ENCODE measurements at places on chromosomes 12 and 14. TPM values are rescaled to one million over a fixed set of nuclear protein-coding genes. Genes with fewer than 3 reads are reported as not detected.

DNA sequence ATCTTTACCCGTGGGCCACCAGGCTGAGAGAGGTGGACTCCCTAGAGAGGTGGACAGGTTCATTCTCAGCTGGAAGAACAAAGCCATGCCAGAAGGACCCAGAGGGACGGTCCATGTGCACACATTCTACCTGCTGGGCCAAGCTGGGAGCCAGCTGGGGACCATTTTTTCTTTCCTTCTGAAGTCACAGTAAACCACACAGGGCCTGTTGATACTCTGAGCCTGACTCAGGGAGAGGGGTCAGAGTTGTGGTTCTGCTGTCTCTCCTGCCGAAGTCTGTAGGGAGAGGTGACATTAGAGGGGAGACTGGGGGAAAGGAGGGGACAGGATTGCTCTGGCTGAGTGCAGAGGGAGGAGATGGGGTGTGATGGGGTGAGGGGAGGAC, 148.6 kb downstream of the TSPAN9 start:
- no peak for DNase-seq

The METTL17 gene
- 58.6 TPM for total RNA-seq

- DNase-seq: no peak
Measured at GRCh38 chr12:34186492-34186891, 164.2 kb downstream of the ALG10 start.

The MANSC4 gene
- not detected for total RNA-seq

GRCh38 chr14:25411781-25412757, 362.1 kb upstream of the STXBP6 start:
- no peak for DNase-seq

DNA sequence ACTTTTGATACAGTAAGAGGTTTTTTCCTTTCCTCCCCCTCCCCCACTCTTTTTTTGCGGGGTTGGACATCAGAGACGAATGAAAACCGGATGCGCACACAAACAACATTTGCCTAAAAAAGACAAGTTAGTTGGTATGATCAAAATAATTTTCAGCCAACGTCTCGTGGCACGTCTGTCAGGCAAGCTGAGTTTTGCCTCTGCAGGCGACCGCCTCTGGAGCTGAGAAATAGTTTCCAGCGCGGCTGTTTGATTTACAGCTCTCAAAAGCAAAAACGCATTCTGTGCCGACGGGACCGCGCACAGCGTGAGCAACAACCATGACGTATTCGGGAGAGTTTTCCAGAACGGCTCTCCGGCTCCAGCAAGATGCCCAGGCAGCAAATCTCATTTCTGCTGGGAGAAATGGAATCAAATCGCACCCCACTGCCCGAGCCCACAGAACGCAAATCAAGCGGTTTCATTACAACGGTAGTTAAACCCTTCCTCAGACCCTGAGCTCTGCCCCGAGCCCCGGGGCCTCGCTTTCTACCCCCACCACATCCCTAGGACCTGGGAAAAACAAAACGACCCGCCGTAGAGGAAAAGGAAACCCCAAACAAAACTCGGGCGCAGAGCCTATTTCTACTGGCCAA, 14.2 kb upstream of the CALM1 start:
- DNase-seq: no peak

DNA sequence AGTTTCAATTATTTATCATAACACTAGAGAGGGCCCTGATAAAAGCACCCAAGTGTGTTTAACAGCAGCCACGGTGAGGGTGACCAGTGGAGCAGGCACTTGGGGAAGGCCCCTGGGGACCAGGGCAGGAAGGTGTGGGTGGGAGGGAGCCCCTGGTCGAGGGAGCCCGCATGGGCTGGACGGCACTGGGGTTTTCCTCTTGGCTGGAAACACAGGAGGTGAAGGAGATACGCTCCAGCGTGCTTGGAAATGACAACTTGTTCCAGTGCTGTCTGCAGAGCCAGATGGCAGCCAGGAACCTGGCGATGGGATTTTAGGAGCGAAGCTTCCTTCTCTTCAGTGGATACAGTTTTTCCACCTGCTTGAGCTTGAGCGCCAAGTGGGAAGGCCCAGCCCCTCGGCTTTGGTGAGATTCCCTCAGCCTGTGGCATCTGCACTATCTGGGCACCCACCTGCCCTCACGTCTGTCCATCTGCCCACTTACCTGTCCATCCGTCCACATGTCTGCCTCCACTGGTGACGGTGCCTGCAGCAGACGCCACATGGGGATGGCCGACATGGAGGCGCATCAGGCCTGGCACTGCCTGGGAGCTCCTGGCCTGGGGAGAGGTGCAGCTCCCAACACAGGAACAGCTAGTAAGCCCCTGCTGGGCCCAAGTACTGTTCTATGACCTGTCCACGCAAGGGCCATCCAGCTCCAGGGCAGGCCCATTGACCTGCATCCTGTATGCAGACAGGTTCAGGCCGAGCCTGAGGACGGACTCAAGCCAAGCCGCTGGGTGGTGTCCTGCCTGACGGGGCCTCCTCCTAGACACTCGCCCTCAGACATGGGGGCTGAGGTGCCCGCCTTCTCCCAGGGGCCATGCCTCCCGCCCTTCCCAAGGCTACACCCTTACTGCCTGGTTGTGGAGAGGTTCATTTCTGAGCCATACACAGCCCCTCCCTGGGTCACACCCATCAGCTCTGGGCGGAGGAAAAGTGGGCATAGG, 192.2 kb upstream of the C14orf180 start:
- peak; percentile 82 for DNase-seq

DNA sequence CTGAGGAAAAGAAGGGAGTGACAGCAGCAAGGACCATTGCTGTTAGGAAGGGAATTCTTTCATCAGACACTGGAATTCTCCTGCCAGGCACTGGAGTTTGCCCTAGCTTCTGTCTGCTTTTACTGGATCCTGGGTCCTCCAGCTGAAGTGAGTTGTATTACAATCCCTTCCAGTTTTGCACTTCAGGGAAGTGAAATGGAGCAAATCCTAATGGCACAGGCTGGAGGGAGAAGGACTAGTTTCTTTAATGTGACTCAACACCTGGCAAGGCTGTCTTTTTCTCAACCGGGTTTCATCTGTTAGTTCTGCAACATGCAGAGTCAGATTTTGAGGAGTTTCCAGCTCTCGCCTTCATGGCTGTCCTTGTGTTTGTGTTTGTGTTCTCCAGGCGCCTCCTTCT, 45.8 kb downstream of the ETV6 start:
- no peak for DNase-seq

The HOXC10 gene
- total RNA-seq: not detected

GRCh38 chr14:88473791-88474190, 81.0 kb downstream of the PTPN21 start:
- no peak for DNase-seq

The DYRK4 gene
- total RNA-seq: 35.0 TPM

GRCh38 chr12:39123580-39124253, 218.3 kb upstream of the CPNE8 start:
- no peak for DNase-seq
